ENCODE measurements at places on chromosomes 1 and 21.

DNA sequence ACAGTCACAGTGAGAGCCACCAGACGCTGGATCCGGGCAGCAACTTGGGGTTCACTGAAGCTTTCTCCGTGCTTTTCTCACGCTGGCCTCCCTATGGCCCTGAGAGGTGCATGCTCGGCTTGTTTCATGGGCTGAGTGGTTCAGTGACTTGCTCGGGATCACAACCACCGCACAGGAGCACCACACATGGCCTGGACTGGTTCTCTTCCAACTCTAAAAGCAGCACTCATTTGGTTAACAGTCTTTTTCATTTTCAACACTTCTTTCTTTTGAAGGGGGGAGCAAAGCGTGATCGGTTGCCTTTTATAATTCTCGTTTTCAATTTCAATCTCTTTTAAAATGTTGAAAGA lies 26.2 kb downstream of the UBIAD1 start:
- no peak for DNase-seq

GRCh38 chr1:207497941-207498340 lies 2.0 kb downstream of the CR1 start:
- no peak for DNase-seq

DNA sequence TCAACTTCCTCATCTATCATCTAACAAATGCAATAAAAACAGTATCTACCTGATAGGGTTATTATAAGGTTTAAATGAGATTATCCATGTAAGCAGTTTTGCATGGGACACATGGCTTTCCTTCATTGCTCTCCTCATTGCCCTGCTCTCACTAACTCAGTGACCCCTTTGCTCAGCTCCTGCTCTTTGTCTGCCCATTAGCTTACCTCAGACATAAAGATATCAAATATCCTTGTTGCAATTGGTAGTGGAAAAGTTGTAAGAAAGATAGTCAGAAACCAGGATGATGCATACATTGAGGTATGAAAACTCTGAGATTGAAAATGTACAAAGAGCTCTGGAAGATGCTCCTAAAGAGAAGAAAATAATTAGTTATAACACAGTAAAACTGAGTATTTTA lies 89.8 kb downstream of the EVI5 start:
- DNase-seq, result no peak

DNA sequence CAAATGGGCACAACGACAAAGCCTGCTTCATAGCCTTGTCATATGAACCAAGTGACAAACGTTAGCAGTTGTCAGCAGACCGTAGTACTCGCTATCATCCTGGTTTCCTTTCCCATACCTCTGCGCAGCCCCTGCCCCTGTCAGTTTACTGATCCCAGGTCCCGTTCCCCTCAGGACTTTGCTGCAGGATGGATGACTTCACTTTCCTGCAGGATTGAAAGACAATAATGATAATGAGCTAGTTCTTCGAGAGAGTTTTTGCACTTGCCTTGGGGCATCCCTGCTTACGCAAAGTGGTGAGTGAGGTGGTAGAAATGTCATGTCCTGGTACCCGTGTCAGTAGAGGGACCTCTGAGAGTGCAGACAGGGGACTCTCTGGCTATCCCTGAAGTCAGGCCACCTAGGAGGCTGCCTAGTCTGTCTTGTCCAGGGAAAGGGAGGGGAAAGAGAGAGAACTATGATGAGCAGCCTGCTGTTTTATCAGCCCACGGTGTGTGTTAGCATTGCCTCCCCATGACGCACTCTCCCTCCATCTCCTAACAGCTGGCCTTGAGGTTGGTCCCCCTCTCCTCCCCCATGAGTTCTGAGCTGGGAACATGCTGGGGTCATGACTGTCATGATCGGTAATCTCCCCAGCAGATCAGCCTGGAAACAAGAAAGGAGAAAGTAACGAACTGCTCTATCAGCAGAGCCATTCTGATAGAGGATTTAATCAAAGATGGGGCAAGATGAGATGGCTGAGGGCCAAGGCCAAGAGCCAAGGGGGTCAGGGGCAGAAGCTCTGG lies 53.7 kb downstream of the ELK4 start:
- DNase-seq, result no peak

DNA sequence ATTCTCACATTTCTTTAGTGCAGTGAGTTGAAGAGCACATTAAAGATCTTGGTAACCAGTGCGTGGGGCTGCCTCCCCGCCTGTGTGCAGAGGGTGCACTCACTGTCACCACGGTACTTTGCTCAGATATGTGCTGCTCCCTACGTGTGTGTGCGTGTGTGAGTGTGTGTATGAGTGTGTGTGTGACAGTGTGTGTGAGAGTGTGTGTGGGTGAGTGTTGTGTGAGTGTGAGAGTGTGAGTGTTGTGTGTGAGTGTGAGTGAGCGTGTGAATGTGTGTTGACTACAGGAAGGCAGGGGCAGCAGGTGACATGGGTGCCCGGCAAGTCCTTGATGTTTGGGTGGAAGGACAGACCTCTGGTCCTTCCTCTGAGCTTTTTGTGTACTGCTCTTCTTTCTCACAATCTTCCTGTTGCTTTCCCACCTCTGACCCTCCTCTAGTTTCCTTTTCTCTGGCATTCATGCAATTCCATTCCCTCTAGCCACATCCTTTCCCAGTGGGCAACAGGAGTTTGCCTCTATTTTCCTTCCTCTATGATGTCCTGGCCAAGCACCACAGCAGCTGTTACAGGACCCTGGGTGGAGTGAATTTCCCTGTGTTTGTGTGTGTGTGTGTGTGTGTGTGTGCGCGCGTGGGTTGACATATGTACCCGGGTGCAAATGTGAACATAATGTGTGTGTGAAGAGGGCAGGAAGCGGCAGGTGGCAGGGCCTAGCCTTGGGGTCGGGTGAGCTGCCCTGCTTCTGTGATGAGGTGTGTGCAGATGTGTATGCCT lies 19.8 kb downstream of the LHX4 start:
- DNase-seq, result no peak

DNA sequence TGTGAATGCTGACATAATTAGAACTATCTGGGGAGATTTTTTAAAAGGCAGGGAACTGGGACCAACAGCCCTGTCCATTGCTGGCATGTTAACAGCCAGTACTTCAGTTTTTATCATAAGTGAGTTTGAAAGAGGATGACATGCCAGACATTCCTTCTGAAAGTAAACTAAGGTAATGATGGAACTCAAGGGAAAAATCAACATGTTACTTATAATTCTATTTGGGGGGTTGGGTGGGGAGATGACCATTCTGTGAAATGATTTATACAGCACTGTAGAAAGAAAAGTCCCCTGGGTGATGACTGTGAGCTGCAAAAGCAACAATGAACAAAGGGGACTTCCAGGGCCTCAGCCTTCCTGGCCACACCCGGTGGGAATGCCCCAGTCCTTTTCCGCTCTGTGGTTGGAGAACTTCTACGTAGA lies 5.4 kb upstream of the LAMC2 start:
- DNase-seq, result no peak

- DNase-seq, result no peak
Observed at GRCh38 chr1:111837393-111837792, 81.7 kb downstream of the DDX20 start.

DNA sequence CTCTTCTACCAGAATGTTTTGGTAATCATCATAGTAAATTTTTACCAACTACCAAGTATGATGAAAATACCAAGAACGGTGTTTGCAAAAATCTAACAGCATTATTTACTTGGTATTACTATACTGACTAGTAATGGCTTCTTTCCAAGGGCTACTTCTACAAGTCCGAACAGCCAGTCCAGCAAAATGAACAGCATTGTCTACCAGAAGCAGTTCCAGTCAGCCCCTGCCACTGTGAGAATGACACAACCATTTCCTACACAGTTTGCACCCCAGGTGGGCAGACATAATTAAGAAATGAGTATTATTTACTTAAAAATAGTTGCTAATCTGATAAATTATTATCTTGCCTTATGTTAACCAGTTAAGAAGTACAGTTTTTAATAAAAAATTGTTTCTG lies 33.8 kb upstream of the MYOCOS start:
- DNase-seq, result no peak

DNA sequence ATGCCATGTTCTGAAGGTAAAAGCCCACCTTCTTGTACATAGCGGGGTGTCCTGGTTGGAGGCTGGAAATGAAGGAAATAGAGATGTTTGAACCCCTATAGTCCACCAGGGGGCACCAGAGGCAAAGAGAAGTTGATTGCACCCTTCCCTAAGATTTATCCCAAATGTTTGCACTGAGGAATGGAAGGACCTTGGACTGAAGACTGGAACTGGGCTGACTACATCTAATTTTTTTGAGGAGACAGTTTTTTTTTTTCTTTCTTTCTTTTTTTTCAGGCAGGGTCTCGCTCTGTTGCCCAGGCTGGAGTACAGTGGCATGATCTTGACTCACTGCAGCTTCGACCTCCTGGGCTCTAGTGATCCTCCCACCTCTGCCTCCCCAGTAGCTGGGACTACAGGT lies 55.3 kb upstream of the EIF4G3 start:
- DNase-seq, result no peak

- DNase-seq, result no peak
Observed at GRCh38 chr1:153248176-153248879, 11.2 kb upstream of the LORICRIN start.

- no peak for DNase-seq
Observed at GRCh38 chr21:45150638-45151131, 76.3 kb downstream of the ADARB1 start.

GRCh38 chr1:81170721-81171120 lies 630.0 kb upstream of the ADGRL2 start:
- DNase-seq, result no peak

DNA sequence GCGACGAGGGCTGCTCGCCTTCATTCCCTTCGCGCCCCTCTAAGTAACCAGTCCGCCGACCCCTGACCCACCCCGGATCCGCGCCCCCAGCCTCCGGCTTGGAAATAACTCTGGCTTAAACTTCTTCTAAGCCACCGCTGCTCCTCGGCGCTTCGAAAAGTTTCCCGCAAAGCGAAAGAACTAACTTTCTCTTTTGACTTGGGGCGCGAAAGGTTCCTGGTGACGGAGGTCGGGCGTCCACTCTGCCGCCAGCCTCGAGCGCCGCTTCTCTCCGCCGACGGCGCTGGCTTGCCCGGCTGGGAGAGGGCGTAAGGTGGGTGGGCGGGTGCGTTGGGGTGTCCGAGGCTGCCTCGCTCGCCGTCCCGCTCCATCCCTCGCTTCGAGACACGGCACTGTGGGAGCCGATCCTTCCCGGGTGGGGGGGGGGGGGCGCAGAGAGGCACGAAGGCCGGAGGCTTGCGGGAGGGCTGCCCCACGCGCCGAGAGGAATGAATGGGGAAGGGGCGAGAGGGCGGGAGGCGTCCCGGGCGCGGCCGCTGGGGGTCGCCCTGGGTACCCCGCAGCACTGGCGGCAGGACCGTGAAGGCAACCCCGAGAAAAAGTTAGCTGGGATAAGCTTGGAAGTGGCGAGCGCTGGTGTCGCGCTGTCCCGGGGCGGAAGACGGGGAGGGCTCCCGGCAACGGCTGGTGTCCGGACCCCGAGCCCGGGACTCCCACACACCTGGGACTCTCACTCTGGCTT lies 569 bp downstream of the ATF3 start:
- DNase-seq, result peak; percentile 39

GRCh38 chr1:27333717-27334279 lies 8.0 kb upstream of the SYTL1 start:
- no peak for DNase-seq

- DNase-seq, result no peak
Observed at GRCh38 chr1:114320586-114320985, 166.9 kb upstream of the SYT6 start.

DNA sequence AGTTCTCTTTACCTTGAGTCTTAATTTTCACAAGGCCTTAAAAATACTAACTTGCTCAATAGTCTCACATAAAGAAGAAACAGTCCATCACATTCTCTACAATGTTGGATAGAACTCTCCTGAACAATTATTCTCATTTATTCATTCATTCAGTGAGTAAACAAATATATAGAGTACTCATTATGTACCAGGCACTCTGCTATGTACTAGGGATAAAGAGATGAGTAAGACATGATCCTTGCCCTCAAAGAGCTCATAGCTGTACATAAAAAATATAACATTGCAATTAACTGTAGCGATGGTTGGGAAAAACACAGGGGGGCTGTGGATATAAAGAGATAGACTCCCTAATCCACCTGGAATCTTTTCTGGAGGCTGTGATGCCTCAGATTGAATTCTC lies 586.9 kb upstream of the BEND5 start:
- no peak for DNase-seq

DNA sequence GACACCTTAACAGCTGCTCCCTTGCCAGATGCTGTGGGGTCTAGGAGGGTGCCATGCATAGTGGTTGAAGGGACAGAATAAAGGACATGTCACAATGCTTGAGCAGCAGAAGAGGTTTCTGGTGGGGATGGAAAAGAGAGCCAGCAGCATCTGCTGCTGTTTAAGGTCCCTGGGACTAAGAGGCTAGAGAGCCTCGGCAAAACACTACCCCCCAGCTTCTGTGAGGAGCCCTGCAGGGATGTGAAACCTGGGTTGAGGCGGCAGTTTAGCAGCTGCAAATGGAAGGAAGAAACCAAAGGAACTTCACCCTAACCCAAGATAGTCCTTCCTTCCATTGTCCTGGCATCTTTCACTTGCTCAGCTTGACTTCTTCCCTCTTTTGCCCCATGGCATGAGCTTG lies 39.4 kb downstream of the PLXNA2 start:
- DNase-seq, result no peak

Measured in stimulated activated CD4-positive, alpha-beta T cell treated with anti-CD3 and anti-CD28 coated beads, Interleukin-1b, Interleukin-23, amount 100 ng/mL, for 48 hours (primary cell).